Mammary epithelial cell (primary cell): ENCODE measurements at places on chromosomes 2 and 18. TPM values are rescaled to one million over a fixed set of nuclear protein-coding genes. Genes with fewer than 3 reads are reported as not detected.

MYO7B gene
- not detected for total RNA-seq

HK2 gene
- 56.1 and 90.7 TPM in 2 replicates for total RNA-seq

DAW1 gene
- not detected in 2 replicates for total RNA-seq

DSG2 gene
- total RNA-seq, result 110 and 123 TPM in 2 replicates

TTC31 gene
- 22.0 and 24.9 TPM in 2 replicates for total RNA-seq

ANKRD30BL gene
- total RNA-seq, result not detected

- peak; percentile 58 for DNase-seq
Observed at GRCh38 chr18:62324917-62325805, at the start of gene TNFRSF11A. TSS of gene TNFRSF11A (plus strand) at chr18:62325310. CDS start at chr18:62325353, 43 bp downstream.

DNA sequence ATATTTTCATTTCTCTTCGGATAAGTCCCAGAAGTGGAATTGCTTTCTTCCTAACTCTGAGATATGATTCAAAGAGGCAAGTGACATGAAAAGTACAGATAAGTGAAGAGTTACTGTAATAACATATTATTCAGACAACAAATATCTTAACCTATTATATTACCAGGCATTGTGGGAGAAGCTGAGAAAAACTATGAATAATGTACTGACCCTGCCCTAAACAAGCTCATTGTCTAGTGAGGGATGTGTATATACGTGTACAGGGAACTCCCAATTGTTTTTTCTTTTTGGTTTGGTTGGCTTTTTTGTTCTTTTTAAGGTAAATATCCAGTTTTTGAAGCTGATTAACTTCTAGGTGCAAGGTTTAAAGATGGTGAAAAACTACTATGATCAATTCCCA lies 26.5 kb downstream of the NCKAP1 start:
- no peak for DNase-seq

- no peak for DNase-seq
Observed at GRCh38 chr2:119119999-119120756, 38.4 kb downstream of the C1QL2 start.

- DNase-seq, result no peak
Observed at GRCh38 chr2:64608867-64609226, 44.9 kb downstream of the SERTAD2 start.

DNA sequence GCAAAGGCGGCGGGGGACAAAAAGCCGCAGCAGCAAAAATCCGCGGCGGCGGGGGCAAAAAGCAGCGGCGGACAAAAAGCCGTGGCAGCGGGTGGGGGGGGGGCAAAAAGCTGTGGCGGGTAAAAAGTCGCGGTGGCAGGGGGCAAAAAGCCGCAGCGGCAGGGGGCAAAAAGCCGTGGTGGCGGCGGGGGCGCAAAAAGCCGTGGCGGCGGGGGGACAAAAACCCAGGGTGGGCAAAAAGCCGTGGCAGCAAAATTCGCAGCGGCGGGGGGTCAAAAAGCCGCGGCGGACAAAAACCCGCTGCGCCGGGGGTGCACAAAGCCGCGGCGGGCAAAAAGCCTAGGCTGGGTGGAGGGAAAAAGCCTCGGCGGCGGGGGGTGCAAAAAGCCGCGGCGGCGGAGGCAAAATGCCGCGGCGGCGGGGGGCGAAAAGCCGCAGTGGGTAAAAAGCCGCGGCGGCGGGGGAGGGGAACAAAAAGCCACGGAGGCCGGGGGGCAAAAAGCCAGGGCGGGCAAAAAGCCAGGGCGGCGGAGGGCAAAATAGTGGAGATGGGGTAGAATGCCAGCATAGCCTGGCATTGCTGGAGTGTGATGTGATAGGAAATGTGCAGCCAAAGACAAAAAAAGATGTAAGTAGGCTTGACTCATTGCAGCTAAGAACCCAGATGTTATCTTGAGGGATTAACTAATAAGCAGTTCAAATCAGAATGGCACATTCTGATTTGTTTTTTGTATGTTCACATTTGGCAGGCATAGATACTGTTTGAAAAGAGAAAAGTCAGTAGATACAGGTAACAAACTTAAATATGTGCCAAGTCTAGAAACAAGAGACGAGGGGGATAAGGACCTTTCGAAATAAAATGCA lies 1076.3 kb downstream of the RPIA start:
- DNase-seq, result no peak

GRCh38 chr2:57434441-57434840 lies 612.2 kb upstream of the VRK2 start:
- DNase-seq, result no peak

- DNase-seq, result no peak
Observed at GRCh38 chr18:65936678-65937077, 185.9 kb downstream of the CDH7 start.

GRCh38 chr2:11710210-11710609 lies 36.2 kb upstream of the LPIN1 start:
- DNase-seq, result peak; percentile 80

- peak; percentile 6 for DNase-seq
Observed at GRCh38 chr2:12050396-12050795, 304.0 kb downstream of the LPIN1 start.
